Astrocyte (in vitro differentiated cells and primary cell): ENCODE measurements at places on chromosomes 5 and 9.
A peak's percentile ranks its signal among the peaks of the same experiment; 100 is the strongest.

GRCh38 chr9:96440671-96441199 lies 9.2 kb upstream of the HABP4 start:
- DNase-seq = no peak

GRCh38 chr9:7579351-7579750 lies 220.2 kb downstream of the DMAC1 start:
- no peak for DNase-seq

GRCh38 chr9:92764988-92765936 lies 629 bp upstream of the BICD2 start:
- peak; percentile 92 for DNase-seq

DNA sequence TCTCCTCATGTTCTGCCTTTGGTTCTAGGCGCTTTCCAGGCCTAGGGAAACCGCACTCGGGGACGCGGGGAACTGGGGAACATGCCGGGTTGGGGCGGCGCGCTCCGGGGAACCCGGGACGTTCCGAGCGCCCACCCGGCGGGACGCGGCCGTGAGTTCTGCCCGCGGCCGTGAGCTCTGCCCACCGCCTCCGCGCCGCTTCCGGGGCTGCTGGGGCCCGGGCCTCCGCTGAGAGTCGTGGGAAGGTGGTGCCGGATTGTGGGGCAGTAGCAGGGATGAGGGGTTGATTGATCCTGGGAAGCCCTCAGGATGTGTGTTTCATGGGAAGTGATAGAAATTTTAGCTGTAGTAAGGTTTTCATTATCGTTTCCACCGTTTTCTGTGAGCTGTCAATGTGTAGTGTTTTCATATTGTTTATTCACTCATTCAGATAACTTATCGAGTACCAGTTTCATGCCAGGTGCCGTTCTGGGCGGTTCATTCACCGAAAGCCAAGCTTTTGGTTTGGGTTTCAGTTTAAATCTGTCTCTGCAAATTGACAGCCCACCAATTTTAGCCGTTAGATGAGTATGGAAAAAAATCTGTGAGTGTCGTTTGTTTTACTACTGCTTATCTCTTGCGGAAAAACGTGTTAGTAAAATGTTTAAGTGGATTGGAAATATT lies 657 bp downstream of the MTRR start:
- no peak for DNase-seq

GRCh38 chr5:155822177-155822576 lies 504.8 kb upstream of the SGCD start:
- no peak for DNase-seq

DNA sequence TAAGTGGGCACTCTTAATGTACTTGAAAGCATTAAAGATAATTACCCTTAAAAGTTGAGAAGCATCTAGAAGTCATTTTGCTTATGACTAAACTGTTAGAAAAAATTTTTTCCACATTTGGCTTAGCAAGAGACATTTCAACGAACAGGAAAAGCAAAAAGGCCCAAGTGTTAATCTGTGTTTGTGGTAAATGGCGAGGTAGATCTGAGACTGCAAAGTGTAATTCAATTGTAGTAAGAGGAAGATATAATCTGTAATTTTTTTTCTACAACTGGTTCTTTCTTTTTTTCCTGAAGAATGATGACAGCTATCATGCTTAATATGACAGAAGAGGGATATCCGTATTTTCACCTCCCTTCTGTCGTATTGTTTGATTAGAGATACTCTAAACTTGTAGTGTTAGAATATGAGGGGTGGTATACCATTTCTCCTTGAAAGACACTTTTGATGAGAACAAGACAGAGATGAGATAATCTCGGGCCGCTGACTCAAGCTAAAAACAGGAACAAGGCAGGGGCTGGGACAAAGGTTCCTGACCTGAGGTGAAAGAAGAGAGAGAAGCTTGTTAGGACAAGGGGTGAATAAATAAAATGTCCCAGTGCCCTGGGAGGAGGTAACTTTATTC lies 459.3 kb upstream of the ZNF608 start:
- DNase-seq = no peak

- no peak for DNase-seq
Observed at GRCh38 chr9:94956731-94957130, 230.2 kb downstream of the AOPEP start.

DNA sequence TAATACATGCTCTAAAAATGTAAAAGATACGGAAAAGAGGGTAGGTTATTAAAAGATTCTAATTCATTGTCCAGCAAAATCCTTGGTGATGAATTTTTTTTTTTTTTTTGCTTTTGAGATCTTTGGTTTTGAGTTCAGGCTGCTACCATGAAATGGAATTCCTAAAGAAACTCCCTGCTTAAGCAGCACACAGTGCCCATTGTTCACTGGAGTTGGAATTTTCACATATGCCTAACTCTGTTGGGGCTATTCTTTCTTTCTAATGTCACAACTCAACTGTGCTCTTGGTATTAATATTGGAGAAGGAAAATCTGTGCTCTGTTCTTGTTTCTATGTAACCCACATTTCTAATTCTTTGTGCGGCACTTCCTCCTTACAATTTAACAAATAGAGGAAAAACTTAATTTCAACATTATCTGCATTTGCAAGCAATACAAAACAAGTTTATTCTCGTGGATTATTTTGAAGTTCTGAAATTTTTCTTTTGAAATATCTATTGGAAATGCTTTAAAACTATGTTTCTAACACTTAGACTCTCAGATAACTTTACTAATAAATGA lies 21.6 kb downstream of the MATR3 start:
- DNase-seq = no peak

- peak; percentile 85 for DNase-seq
Observed at GRCh38 chr9:3912280-3912679, 386.5 kb upstream of the RFX3 start.

- no peak for DNase-seq
Observed at GRCh38 chr5:153745778-153746395, 255.4 kb downstream of the GRIA1 start.

- no peak for DNase-seq
Observed at GRCh38 chr5:81749561-81750307, 1.2 kb downstream of the SSBP2 start.

DNA sequence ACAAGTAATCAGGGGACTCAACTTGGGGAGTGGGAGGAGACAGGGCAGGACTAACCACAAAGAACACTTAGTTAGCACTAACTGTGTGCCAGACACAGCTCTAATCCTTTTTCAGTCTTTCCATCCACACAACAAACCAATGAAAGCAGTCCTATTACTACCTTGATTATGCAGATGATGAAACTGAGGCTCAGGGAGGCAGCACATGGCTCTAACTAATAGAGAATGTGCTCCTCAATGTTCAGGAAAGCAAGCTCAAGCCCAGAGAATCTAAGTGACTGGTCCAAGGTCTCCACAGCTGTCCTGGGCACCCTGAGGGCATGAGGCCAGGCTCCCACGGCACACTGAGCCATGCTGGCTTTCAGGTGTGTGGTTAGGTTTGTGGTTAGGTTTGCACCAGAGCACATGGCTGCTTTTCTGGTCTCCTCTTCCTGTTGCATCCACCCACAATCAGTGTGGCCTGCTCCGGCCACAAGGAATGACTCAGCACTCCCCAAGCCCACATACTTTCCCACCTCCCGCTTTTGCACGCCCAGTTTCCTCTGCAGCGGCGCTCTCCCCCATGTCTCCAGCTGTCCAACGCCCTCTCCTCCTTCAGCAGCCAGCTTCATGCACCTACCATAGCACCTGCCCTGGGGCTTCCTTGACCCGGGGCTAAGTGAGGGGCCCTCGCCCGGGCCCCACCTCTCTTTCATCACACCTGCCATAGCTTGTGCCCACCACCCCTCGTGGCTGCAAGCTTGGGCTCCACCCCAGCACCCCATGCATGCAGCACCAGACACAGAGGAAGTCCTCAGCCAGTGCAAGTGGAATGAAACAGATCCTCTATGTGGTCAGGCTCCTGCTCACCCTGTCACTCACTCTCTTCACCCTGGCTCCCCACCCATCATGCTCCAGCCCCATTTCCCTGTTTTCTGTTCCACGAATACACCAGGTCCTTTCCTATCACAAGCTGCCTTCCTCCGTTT lies 133.1 kb downstream of the GABBR2 start:
- DNase-seq = peak; percentile 94

DNA sequence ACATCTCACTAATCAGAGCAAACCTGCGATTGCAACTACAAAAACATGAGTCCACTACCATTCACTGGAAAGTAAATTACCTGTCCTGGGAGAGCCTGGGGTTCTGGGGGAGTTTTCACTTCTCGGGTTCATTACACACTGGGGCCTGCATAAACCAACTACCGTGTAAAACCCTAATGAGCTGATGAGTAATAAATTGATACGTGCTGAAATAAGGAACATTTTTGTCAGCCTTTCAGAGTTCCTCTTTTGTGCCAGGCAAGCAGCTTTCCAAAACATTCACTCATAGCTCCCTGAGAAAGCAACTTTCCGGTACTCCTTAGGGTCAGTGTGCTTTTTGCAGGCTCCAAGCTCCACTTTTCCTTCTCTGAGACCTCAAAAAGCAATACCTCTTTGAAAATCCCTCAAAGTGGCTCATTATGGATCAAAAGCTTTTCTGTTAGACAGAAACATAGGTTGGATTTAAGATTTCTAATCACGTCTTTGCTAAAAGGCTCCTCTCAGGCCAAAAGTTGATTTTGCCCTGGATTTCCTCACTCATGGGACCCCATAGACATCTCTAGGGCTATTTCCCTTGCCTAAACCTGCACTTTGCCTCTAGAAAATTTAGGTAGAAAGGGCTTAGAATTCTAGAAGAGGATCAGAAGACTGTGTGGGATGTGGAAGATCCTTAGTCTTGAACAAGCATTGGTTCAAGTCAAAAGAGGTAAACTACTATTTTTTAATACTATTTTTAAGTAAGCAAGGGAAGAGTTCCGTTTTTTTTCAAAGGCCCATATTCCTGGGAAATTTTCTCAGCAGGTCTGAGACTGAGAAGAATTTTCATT lies 74.8 kb downstream of the ST8SIA4 start:
- no peak for DNase-seq
